ENCODE measurements at places on chromosomes 3 and 15.

GRCh38 chr3:120416868-120417267 lies 33.9 kb downstream of the FSTL1 start:
- DNase-seq, result no peak

- DNase-seq, result no peak
These were observed 144.3 kb downstream of the ALCAM start for GRCh38 chr3:105511031-105511430.

DNA sequence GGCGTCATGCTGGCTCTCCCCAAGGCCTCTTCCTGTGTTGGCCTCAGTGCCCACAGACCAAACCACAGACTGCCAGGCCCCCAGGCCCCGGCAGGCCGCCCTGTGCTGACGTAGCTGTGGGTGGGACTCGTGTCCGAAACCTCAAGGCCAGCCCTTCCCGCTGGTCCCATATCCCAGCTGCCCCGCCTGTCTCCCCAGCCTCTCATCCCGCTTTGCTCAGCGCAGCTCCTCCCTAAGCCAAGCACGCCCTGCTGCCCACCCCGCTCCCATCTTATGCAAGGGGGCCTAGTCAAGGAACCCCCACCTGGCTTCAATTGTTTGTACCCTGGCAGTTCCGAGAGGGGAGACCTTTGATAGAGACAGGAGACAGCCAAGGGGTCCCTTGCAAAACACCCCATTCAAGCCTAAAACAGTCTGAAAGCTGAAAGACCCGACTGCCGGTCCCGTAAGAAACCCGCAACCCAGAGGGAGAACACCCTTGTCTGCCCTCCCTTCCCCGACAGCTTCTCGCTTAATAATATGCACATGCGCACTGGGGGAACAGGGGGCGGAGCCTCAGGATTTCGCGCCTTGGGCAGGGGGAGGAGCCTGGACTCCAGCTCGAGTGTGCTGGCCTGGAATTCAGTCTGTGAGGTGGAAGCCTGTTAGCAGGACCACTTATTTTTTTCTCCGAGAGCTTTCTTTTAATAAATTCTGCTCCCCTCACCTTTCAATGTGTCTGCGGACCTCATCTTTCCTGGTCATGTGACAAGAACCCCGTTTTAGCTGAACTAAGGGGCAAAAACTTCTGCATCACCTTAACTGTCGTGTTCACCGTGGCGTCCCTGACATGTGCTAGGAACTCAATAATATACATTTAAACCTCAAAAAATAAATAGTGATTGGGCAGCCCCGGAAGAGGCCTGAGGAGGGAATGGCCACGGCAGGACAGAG lies 17.2 kb downstream of the TNFAIP8L3 start:
- DNase-seq, result peak; percentile 22

GRCh38 chr15:66860844-66861243 lies 158.8 kb downstream of the SMAD6 start:
- DNase-seq, result no peak

- DNase-seq, result no peak
These were observed 1.4 kb downstream of the MBNL1 start for GRCh38 chr3:152269831-152270734.
